ENCODE measurements at places on chromosomes 1 and 21.

GRCh38 chr1:78054559-78054958 is 8.8 kb downstream of the GIPC2 start:
- no peak for DNase-seq

DNA sequence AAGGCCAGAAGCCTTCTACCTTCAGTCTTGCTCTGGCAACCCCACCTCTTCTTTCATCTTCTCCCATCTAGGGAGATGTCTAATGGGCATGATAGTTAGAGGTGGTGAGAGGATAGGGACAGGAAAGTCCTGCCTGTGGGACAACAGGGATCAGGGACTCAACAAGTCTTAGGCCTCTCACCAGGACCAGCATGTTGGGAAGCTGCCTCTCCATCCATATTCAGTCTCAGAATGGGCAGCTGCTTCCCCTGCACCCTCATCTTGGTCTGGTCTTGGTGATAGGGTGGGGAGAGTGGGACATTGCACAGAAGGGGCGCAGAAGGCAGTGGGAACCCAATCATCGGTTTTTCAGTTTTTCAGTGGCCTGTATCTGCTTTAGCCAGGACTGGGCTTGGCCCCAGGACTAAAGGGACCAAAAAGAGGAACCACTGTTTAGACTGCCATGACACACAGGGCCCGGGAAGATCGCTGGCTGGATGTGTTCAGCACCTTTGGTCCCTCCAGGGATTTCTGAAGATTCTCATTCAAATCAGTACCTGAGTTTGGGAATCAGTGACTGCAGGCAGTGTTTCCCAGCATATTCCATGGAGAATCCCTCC is 12.7 kb downstream of the RHEX start:
- no peak for DNase-seq

DNA sequence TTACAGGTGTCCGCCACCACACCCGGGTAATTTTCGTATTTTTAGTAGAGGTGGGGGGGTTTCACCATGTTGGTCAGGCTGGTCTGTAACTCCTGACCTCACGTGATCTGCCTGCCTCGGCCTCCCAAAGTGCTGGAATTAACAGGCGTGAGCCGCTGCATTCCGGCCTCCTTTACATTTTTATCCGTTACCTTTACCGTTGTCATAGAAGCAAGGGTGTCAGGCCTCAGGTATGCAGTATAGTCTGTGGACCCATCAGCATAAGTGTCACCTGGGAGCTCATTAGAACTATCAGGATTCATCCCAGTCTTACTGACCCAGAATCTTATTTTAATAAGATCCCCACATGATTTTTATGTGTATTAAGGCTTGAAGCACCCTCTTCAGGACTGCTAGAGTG is 5.4 kb downstream of the CDC42 start:
- no peak for DNase-seq

GRCh38 chr1:210944252-210944651 is 189.7 kb downstream of the KCNH1 start:
- DNase-seq, result no peak

DNA sequence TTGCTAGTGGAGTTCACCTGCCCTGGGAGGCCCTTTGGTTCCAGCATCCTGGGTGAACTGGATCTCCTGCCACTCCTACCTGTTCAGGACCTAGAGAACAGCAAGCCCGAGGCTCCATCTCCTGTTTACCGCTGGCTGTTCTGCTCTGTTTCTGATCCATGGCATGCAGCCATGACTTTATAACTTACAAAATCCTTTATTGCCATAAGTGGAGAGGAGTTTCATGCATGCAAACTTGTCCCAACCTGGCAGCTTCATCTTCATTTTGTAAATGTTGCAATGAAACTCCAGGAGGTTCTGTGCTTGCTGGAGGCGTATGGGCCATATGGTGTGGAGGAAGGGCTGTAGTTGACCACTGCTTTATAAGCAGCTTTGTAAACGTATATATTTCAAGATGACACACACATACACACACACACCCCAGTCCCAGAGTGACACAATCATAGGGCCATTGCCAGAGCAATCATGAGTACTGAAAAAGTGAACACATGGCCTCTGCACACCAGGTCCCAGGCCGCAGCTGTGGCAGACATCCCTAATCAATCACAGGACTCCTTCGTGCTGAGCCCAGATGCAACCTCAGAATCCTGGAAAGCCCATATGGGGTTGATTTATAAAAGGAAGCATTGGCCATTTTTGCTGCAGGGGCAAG is 69.0 kb downstream of the UBIAD1 start:
- DNase-seq, result no peak

- no peak for DNase-seq
These were observed 24.8 kb downstream of the ATPAF1 start for GRCh38 chr1:46643368-46643775.

DNA sequence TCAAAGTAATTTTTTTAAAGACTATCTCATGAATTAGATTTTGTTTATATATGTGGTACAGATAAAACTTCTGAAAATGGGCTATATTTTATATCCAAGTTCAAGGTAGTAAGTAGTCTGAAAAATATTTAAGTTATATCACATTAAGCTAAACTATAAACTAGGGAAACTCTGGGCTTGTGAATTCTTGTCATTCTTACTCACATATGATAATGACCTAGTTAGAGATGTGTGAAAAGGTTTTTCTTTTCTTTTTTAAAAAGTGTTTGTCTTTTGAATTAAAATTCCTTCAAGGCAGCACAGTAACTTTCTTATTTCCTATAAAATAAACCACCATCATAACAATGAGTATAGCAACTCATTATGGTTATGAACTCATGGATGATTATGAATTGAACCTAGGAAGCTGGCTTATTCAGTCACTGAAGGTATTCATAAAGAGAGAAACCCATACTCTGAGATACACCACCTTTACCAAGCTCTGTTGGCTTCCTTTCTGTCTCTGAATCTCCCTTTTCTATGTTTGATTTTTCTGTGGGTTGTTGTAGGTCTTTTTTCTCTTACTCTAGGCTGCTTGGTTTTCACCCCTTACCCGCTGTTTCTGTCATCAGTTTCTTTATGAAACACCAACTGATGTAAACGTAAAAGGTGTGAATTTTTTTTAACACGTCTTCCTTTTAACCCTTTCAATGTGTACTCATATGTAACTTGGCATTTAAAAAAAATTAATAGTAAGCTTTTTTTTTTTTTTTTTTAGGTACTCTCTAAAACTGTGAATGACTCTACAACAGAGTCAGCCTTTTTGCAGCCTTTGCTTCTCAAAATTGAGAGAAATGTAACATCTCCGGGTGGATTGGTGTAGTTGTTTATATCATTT is 25.2 kb downstream of the IL12RB2 start:
- no peak for DNase-seq

DNA sequence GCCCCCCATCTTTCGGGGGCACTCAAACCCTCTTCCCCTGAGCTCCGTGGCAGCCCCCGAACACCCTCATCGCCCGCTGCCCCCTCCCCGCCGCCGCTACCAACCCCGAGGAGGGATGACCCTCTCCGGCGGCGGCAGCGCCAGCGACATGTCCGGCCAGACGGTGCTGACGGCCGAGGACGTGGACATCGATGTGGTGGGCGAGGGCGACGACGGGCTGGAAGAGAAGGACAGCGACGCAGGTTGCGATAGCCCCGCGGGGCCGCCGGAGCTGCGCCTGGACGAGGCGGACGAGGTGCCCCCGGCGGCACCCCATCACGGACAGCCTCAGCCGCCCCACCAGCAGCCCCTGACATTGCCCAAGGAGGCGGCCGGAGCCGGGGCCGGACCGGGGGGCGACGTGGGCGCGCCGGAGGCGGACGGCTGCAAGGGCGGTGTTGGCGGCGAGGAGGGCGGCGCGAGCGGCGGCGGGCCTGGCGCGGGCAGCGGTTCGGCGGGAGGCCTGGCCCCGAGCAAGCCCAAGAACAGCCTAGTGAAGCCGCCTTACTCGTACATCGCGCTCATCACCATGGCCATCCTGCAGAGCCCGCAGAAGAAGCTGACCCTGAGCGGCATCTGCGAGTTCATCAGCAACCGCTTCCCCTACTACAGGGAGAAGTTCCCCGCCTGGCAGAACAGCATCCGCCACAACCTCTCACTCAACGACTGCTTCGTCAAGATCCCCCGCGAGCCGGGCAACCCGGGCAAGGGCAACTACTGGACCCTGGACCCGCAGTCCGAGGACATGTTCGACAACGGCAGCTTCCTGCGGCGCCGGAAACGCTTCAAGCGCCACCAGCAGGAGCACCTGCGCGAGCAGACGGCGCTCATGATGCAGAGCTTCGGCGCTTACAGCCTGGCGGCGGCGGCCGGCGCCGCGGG is 837 bp downstream of the FOXD3 start:
- DNase-seq, result no peak

DNA sequence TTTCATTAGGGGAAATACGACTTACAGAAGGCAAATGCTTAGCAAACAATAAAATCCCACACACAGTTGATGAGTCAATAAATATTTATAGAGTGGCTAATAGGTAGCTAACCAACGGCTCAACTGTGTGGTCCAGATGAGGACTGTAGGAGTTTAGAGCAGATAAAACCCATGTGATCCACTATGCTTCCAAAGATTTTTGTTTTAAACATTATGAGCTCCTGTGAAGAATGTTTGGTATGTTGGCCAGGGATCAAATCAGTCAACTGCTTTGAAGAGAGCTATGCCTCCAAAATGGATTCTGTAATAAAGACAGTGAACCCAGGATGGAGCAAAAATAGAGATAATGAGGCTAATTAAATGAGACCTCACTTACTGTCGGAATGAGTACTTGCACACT is 72.3 kb upstream of the COL11A1 start:
- DNase-seq, result no peak

GRCh38 chr1:12051361-12051760 is 11.7 kb upstream of the TNFRSF8 start:
- no peak for DNase-seq

DNA sequence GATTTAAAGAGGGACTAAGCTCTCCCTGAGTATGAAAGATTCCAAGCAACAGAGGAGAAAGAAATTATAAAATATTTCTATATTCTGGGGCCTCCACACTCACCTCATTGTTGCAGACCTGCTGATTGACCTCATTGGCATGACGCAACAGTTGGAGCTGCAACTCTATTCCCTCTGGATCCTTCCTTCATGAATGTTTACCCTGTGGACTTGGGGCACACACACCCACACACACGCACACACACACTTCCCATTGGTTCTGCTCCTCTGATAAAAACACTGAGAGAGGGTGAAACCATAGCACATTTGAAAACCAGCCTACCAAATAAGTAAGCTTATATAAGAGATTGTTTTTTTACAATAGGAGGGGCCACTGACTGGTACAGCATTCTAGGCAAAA is 159.1 kb downstream of the BRINP2 start:
- no peak for DNase-seq

- DNase-seq, result no peak
These were observed 44.9 kb downstream of the CAPN9 start for GRCh38 chr1:230791986-230792564.

GRCh38 chr1:24048205-24048869 is 63.6 kb downstream of the MYOM3 start:
- no peak for DNase-seq

GRCh38 chr1:44620072-44620471 is 54.2 kb downstream of the TMEM53 start:
- no peak for DNase-seq

- no peak for DNase-seq
These were observed 222.5 kb downstream of the SLC45A1 start for GRCh38 chr1:8540261-8540941.

DNA sequence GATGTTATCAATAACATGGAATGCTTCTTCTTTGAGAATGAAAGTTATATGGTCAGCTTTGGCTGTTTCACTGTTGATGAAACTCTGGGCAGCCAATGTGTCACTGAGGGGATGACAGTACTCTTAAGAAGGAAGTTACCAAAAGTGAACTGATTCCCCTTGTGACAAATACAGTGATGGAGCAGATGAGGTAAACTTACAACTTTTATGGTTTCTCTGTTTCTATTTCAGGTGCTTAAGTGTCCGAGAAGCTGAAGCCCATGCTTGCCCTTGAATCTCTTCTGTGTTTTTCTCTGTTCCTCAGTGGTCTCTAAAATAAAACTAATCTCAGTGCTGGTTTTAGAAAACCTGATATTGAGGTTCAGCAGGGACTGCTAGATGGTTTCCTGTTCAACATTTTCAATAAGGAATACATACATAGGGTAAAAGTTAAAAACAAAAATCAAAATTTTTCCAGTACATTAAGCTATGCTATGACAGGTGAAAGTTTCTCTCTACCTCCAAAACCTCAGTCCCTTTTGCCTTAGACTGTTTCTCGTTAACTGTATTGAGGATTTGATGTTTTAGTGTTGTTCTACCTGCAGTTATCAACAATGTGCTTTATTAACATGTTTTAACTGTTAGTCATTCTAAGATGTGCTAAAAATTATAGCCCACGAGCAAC is 454.4 kb upstream of the ADGRL4 start:
- DNase-seq, result no peak

DNA sequence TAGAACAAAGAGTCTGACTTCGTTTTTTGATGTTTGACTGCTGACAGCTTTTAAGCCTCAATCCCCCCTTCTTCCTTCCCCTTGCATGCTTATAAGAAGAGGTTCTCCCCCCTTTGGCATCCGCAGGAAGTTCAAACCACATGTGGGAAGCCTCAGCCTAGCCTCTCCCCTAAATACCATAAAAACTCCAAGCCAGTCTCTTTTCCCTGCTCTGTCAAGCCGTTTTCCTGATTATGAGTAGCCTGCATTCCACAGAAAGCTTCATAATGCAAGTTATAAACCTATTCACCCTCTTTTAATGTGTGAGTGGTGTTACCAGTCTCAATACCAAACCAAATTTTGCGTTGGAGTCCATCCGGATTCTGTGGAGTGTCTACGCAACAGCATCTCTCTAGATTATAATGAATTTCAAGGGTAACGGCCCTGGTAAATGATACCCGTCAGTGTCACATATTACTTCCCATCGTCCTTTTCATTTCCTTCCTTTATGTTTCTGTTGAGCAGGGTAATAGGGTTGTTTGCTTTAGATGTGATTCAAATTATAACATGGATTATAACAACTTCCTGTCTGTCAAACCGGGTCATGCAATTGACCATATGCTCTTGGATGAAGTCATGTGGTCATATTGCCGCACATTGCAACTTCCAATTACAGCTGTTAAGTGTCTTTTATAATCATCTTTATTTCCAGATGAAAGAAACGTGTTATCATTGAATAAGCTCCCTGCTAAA is 717.5 kb downstream of the RWDD3 start:
- no peak for DNase-seq

DNA sequence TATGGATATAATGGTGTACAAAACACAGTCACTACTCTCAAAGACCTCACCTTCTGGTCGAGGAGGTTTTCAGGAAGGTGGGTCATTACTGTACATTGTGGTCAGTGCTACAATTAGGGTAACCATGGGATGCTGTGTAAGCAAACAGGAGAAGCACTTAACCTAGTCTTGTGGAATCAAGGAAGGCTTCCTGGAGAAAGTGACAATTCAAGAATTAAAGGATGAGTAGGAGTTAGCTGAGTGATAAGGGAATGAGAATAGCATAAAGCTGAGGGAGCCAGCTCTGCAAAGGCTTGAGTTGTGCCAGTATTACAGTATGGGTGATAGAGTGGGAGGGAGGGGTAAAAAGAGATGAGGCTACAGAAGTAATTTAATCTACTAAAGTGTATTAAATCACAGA is 17.2 kb downstream of the NEXN start:
- DNase-seq, result no peak

GRCh38 chr1:29832936-29833335 is 596.6 kb downstream of the PTPRU start:
- no peak for DNase-seq

GRCh38 chr1:31545927-31546540 is 30.3 kb upstream of the TINAGL1 start:
- no peak for DNase-seq

GRCh38 chr1:239587574-239588369 is 201.4 kb downstream of the CHRM3 start:
- no peak for DNase-seq
